Stimulated activated CD4-positive, alpha-beta T cell treated with anti-CD3 and anti-CD28 coated beads, Interleukin-12 subunit alpha, Interleukin-12 subunit beta, amount 100 ng/mL, for 24 hours (primary cell): ENCODE measurements at places on chromosomes 2 and 18.

DNA sequence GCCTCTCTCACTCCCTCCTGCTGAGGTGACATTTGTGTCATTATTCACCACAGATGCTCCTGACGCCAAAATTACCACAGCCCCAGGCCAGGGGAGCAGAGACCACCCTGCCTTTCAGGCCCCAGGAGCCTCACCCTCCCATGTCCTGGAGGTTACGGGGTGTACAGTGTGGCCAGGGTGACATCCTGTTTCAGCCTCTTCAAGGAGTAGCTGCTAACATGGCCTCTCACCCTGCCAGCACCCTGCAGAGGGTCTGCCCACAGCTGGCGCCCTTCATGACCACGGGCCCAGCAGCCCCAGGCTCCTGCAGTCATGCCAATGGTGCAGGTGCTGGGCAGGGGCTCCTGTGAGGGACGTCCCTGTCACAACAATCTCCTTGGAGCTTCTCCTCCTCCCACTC is 92.6 kb downstream of the SMIM21 start:
- no peak for DNase-seq

DNA sequence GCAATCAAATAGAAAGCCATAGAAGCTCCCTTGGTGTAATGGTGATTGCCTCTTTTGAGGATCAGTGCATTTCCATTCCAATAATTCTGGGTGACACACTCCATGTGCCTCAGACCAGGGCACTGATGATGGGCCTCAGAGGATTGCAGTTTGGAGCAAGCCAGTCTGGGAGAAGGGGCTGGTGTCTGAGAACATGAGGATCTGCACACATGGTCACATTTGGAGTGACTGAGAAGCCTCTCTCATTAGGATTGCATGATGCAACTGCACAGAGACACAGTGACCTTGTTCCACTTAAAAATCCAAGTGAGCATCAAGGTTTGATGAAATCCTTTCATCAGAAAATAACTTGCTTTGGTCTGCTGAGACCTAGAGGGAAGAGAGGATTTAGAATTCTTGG is 216.4 kb downstream of the ANKRD30B start:
- no peak for DNase-seq

GRCh38 chr2:7891312-7891711 is 790.5 kb upstream of the ID2 start:
- no peak for DNase-seq

DNA sequence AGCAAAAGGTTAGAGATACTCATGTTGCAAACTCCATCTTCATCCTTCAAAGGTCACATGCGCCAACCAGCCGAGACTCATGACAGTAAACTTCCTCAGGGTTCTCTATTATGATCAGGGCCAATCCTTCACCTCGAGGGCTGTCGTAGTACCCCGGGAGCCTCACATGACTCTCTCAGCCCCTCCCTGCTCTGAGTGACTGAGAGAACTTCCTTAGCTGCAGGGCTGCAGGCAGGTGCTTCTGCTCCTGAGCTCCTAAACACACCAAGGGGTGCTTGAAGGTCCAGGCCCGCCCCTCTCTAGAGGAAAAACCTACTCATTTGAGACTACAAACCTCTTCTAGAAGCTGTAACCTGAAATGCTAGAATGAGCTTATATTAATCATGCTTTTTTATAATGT is 48.2 kb downstream of the LONRF2 start:
- DNase-seq, result no peak

DNA sequence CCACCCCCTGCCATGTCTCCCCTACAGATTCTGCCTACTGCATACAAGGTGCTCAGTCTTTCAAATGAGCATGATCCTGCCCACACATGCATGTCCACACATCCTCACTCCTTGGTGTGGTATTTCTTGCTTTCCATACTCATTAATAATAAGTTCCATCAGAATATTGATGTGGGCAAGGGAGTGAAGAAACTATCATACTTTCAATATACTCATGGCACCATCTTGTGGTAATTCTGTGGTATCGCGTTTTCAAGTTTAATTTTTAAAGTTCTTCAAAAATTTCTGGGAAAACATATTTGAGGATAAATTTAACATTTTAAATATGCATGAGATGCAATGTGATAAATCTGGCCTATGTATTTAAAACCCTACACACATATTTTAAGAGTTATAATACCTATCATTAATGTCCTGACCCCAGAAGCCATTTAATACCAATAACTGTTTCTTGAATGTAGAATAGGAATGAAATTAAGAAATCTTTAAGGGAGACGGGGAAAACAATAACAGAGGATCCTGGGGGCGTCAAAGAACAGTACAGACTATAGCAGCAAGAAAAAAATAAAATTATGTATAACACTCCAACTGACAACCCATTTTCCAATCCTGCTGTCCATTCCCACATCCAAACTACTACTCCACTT is 110.1 kb downstream of the ZNF385B start:
- DNase-seq, result no peak

- no peak for DNase-seq
Measured at GRCh38 chr18:36629138-36629530, 199.7 kb downstream of the TPGS2 start.

GRCh38 chr2:145961846-145962245 is 1441.9 kb upstream of the ZEB2 start:
- DNase-seq, result no peak

DNA sequence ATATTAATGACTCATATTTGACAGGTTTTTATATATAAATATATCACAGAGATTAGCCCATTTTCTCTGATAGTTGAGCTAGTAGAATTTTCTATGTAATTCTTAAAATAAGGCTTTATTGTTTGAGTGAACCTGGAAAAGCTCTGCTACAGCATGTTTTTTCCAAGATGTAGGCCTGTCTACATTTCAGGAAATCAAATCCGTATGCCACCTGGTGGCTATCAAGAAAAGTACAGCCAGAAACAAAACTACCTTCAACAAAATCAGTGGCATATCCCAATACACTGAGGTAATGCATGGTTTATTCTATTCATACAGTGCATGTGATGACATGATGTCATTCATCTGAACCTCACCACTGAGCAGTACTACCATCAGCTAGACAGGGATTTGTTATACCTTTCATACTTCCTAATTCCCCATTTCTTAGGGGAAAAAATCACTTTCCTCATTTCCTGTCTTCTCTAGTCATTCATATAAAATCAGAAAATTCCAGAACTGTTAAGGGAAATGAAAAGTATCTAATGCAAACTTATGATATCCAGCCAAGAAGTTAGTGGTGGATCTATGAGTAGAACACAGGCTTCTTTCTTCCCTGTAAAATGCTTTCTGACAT is 310.4 kb upstream of the SYT4 start:
- DNase-seq, result no peak

- no peak for DNase-seq
Measured at GRCh38 chr18:70181015-70181414, 24.5 kb downstream of the RTTN start.

- no peak for DNase-seq
Measured at GRCh38 chr2:69742322-69742952, 503 bp downstream of the ANXA4 start.

DNA sequence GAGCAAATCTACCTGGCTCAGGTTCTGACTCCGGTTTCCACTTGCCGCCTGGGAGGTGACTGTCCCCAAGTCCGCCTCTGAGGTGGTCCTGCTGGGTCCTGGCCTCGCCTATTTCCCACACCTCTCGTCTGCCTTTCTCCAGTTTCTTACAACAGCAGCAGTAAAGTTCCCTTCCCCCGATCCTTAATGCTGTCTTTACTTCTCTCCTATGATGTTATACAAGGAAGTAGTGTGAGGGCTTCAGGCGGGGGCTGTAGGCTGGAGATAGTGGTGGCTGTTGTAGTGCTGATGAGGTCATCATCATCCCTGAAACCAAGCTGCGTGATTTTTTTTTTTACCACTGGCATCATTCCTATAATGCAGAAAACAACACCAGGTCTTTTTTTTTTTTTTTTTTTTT is 18.9 kb downstream of the TGIF1 start:
- no peak for DNase-seq

- DNase-seq, result peak; percentile 10
Measured at GRCh38 chr2:30115141-30115980, 31.4 kb upstream of the YPEL5 start.

GRCh38 chr2:106800976-106801655 is 84.9 kb downstream of the ST6GAL2 start:
- no peak for DNase-seq

- DNase-seq, result no peak
Measured at GRCh38 chr2:182521453-182522404, 94.9 kb upstream of the PDE1A start.

DNA sequence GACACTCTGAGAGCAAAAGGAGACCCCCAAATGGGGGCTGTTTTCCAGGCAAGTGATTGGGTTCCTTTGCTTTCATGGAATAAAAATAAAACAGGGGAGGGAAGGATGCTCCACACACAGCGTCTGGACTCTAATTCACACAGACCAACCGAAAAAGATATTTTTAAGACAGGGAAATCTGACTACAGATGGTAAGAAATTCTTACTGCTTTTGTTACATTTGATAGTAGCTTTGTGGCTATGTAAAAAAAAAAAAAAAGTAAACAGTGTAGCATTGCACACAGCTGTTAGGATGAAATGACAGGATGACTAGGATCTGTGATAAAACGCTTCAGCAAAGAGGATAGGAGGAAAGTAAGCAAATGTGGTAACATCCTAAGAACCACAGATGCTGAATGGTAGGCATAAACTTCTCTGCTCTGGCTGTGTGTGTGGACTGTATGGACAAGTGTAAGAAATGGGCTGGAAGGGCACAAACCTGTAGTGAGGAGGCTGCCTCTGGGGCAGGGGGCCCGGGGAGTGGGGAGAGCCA is 207.6 kb downstream of the ANAPC1 start:
- DNase-seq, result no peak

GRCh38 chr2:62409442-62409841 is 96.6 kb downstream of the TMEM17 start:
- DNase-seq, result no peak

- DNase-seq, result no peak
Measured at GRCh38 chr18:2653467-2653866, 2.1 kb upstream of the SMCHD1 start.

GRCh38 chr2:195721042-195721441 is 64.0 kb downstream of the SLC39A10 start:
- DNase-seq, result no peak

- DNase-seq, result no peak
Measured at GRCh38 chr18:56468396-56468795, 170.0 kb downstream of the TXNL1 start.

DNA sequence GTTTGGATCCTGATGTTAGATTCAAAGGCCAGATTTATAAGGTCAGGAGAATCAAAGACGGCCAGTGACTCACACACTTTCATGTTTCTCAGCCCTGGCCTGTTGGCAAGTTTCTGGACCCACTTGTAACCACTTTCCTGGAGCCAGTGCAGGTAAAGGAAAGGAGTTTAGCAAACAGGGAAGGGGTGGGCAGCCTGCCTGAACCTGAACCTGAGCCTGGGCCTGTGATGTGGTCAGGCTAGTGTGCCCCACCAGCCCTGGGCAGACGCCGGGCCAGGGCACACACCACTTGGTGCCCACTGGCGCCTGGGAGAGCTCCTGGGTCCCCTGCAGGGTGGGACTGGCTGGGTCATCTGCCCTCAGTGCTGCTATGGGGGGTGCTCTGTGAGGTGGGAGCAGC is 100.5 kb upstream of the SPRED2 start:
- DNase-seq, result no peak

DNA sequence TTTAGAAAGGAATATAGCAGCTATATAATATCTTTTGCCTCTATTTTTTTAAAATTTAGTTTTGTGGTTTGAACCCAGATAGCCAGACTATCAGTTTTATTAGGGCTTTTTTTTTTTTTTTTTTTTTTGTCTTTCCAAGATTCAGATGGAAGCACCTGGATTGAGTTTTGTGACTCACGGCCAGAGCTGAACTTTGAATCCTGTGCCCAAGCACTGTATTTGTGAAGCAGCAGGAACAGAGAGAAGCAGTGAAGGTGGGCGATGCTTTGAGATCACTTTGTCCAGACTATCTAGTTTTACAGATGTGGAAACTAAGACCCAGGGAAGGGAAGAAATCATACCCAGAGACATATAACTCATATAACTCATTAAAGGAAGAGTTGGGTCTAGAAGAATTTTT is 33.9 kb downstream of the RPL37A start:
- no peak for DNase-seq

GRCh38 chr2:30680121-30680520 is 127.1 kb downstream of the CAPN13 start:
- DNase-seq, result no peak
